ENCODE measurements at places on chromosomes 1 and 21. TPM values are rescaled to one million over a fixed set of nuclear protein-coding genes. Genes with fewer than 3 reads are reported as not detected.

DNA sequence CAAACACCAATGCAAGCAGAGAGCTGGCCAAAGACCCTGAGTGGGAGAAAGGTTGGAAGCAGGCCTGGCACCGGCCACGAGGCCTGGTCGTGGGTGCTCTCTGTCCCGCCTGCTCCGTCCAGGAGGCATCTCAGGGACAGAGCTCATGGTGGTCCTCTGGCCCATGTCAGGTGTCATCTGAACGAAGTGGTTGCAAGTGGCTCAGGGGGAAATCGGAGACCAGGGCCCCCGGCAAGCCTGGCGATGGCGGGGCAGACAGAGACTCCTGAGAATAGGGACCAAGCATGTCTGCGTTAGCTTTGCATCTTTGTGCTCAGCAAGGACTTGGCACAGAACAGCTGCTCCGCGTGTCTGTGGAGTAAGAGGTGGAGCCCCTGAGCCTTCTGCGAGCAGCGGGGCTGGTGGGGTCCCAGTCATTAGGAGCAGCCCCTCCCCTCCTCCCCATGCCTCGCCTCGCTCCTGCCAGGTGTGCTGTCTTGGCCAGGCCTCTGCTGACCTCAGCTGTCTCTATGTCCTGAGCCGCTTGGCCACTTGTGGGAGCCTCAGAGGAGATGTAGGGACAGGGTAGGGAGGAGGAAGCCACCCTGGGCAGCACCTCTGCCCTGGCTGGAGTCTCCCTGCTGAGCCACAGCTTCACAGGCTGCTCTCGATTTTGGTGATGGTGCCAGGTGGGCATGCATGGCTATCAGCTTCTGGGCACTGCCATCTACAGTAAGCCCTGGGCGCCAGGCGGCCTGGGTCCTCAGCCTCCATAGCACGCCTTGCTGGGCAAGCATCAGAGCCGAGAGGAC, 362.9 kb upstream of the VAMP3 start:
- no peaks in the 10 kb centered on the region for H3K27me3 ChIP-seq
- H3K36me3 ChIP-seq: no peaks in the 10 kb centered on the region
- no peak overlapping the region for H3K4me3 ChIP-seq

DNA sequence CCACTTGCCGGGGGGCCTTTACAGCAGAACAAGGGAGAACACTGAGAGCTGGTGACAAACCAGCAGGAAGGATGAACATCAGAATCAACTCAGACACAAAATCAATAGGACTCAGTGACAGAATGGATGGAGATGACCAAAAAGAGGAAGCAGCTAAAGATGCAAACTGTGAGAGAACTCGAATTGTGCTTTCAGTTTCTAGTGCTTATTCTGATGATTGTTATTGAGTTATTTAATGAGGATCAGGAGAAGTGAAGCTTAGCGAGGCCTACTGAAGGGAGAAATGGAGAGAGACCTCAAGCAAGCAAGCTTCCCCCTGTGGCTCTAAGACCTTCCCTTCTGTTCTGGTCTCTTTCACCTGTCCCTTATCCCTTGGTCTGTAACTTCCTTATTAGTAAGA, 30.3 kb upstream of the TMEM125 start:
- DNase-seq: no peak
- no peaks in the 10 kb centered on the region for H3K4me1 ChIP-seq
- no peaks in the 10 kb centered on the region for H3K36me3 ChIP-seq
- H3K4me3 ChIP-seq: no peak overlapping the region
- no peak overlapping the region for H3K27ac ChIP-seq

DNA sequence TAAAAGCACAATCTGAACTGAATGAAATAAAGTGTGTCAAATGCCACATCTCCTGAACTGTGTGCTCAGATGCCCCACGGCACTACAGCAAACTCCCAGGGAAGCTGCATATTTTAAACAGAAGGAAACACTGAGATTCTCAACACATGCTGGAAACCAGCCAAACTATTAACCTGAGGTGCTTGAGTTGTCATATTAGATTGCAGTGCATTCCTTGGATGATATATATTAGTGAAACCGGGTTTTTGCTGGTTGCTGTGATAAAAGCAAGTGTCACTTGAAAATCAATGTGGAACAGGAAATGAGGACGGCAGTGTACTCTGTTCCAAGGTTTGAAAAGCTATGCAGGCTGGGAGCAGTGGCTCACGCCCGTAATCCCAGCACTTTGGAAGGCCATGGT, 8.7 kb downstream of the SYNJ1 start:
- peaks cover 5% of the 10 kb centered on the region for H3K36me3 ChIP-seq
- H3K4me3 ChIP-seq: no peak overlapping the region
- no peak for DNase-seq
- peaks cover 4% of the 10 kb centered on the region for H3K4me1 ChIP-seq
- H3K27me3 ChIP-seq: no peaks in the 10 kb centered on the region
- H3K27ac ChIP-seq: no peak overlapping the region

DNA sequence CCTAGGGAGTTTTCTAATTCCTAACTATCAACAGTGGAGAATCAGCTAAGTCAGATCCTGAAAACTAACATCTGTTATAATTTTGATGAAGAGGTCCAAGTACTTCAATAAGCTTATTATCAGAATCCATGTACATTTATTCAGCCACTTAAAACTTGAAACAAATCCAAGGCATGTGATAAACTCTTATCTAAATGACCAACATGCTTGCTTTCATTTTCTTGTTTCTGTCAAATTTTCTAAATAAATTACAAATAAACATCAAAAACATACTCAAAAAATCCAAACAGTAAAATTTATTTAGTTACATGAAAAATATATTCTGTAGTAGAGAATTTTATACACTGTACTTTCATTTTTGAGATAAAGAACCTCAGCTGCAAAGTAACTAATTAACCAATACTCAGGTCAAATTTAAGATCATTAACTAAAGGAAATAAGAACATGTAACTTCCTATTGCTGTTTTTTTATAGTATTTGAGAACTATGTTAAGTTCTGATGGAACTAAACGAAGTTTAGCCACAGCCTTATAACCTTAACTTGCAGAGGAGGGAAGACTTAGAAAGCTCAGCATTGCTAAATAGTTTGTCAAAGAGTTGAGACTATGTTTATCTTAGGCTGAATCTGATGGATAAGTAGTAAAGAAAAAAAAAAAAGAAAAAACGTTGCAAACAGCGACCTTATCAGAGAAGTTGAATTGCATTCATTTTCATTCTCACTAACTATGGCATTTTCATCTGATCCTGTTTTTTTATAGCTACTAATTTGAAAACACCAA, 44.9 kb downstream of the SYNJ1 start:
- H3K36me3 ChIP-seq: peaks cover 10% of the 10 kb centered on the region
- no peak overlapping the region for H3K27ac ChIP-seq
- no peaks in the 10 kb centered on the region for H3K27me3 ChIP-seq
- H3K4me1 ChIP-seq: no peaks in the 10 kb centered on the region
- H3K4me3 ChIP-seq: no peak overlapping the region
- DNase-seq: no peak

DNA sequence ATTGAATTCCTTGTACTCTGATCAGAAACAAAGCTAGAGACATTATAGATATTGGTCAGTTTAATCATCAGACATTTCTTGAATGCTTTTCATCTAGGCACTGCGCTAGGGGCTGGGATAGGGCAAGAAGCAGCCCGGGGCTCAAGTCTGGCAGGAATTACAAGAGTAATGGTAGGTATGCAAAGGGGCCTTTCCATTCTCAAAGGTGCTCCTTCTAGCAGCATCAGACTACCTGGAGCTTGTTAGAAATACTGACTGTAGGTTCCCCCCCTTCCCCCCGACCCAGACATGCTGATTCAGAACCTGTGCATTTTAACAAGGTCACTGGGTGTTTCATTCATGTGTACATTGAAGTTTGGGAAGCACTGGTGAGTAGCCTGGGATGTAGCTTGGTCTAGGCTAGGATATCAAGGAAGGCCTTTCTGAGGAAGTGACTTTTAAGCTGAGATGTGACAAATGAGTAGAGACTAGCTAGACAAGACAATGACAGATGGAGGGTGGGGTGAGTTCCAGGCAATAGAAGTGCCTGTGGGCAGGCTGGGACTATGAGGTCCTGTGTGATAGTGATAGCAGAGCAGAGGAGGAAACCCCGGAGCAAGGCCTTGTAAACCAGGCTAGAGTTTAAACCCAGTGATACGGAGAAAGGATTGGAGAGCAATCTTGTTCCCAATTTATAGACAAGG, 26.3 kb downstream of the NFASC start:
- H3K4me1 ChIP-seq: no peaks in the 10 kb centered on the region
- H3K36me3 ChIP-seq: no peaks in the 10 kb centered on the region
- no peak overlapping the region for H3K4me3 ChIP-seq
- no peak for DNase-seq
- no peak overlapping the region for H3K27ac ChIP-seq

DNA sequence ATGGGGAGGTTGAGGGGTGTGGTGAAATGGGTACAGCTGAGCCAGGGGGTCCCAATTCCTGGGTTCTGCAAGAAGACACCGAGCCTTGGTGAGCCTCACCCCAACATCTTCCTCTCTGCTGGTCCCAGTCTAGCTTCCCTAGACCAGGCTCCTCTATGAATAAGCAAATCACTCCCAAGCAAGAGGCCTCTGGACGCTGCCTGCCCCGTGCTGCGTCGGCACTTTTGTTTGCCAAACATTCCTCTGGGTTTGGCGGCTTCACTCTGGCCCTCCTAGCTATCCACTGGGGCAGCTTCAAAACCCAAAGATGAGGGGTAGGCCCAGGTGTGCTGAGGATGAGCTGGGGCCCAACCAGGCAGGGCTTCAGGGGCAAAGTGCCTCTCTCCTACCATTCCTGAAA, 137.1 kb upstream of the CD34 start:
- no peaks in the 10 kb centered on the region for H3K36me3 ChIP-seq
- no peaks in the 10 kb centered on the region for H3K4me1 ChIP-seq
- DNase-seq: no peak

- no peaks in the 10 kb centered on the region for H3K36me3 ChIP-seq
- no peaks in the 10 kb centered on the region for H3K4me1 ChIP-seq
- H3K4me3 ChIP-seq: no peak overlapping the region
- DNase-seq: no peak
Measured at GRCh38 chr1:79711001-79711431, 704.5 kb upstream of the ADGRL4 start.

GRCh38 chr1:197170538-197170937, 24.1 kb upstream of the ASPM start:
- no peak overlapping the region for H3K27ac ChIP-seq
- no peaks in the 10 kb centered on the region for H3K4me1 ChIP-seq
- peaks cover 16% of the 10 kb centered on the region for H3K36me3 ChIP-seq
- H3K27me3 ChIP-seq: no peaks in the 10 kb centered on the region

DNA sequence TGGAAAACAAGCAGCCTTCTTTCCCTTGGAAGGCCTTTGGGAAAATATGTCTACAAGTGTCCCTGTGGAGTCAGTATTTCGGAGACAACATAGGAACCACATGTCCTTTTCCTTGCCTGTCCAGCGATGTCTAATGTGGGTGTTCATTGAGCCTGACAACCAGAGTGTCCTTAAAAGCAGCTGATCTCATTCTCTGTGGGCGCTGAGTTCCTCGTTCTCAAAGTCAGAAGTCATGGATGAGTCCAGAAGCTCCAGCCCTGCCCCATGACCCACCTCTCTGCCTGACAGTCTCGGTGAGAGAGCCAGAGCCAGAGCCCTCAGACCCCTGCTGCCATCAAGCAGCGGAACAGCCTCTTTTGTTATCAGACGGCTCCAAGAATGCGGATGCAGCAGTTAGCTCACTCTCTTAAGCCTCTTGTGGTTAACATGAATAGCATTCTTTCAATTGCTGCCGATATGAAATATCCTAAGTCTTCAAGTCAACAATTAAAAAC, 329.2 kb downstream of the TGFB2 start:
- H3K27ac ChIP-seq: no peak overlapping the region
- H3K4me1 ChIP-seq: no peaks in the 10 kb centered on the region
- no peak overlapping the region for H3K4me3 ChIP-seq
- no peaks in the 10 kb centered on the region for H3K27me3 ChIP-seq
- no peaks in the 10 kb centered on the region for H3K36me3 ChIP-seq

DNA sequence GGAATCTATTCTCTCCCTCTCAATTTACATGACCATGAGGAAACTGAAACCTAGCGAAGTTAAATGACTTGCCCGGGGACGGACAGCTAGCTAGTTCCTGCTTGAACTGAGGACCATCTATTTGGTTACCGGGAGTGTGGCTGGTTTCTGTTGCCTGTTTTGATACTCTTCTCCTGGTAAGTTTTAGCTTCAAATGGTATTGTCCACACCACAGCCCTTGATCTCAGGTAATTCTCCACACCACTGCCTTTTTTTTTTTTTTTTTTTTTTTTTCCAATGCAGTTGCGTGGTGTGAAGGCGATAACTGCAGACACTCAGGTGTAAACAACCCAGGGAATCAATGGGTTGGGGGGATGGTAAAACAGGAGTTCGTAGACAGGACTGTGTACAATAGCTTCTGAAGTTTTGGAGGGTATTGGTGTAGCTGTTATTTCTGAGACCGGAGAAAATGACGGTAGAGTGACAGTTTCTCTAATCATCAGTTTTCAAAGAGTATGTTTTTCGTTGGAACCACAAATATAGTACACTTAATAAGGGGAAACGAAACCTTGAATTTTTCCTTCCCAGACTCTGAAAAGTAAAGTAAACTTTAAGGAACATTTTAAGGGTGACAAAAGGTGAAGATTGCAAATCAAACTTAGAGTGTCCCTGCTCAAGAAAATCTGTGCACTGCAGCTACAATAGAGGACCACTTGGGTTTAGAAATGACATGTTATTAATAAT, 125.3 kb upstream of the CACYBP start:
- no peak overlapping the region for H3K27ac ChIP-seq
- H3K4me1 ChIP-seq: peaks cover 19% of the 10 kb centered on the region
- no peaks in the 10 kb centered on the region for H3K27me3 ChIP-seq
- no peak overlapping the region for H3K4me3 ChIP-seq

GRCh38 chr21:45152265-45152746, 77.9 kb downstream of the ADARB1 start:
- H3K36me3 ChIP-seq: no peaks in the 10 kb centered on the region
- peak; percentile 69 for DNase-seq

GRCh38 chr1:108046026-108046425, 81.0 kb upstream of the VAV3 start:
- no peak overlapping the region for H3K4me3 ChIP-seq
- no peak overlapping the region for H3K27ac ChIP-seq
- no peaks in the 10 kb centered on the region for H3K27me3 ChIP-seq
- H3K36me3 ChIP-seq: no peaks in the 10 kb centered on the region
- DNase-seq: no peak
- H3K4me1 ChIP-seq: peaks cover 24% of the 10 kb centered on the region

DNA sequence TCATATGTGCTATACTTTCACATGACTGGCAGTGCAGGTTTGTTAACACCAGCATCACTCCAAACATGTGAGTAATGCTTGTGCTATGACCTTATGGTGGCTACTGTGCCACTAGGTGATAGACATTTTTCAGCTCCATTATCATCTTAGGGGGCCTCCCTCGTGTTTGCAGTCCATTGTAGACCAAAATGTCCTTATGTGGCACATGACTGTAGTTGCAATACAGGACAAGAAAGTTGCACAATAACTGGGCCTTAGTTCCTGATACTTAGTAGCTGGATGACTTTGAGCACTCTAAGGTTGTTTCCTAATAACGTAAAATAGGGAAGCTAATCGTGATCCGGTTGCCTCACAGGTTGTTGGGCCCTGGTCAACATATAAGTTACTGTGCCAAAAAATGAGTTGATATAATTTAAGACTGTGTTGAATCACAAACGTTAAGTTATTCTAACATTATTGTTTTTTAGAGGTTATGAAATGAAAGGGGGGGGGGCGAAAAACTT, 511 bp upstream of the SNX27 start:
- H3K36me3 ChIP-seq: peaks cover 6% of the 10 kb centered on the region
- H3K27me3 ChIP-seq: no peaks in the 10 kb centered on the region
- H3K4me1 ChIP-seq: peaks cover 32% of the 10 kb centered on the region
- no peak for DNase-seq

The RHD gene
- total RNA-seq: not detected

The NCF2 gene
- total RNA-seq: 5.2 TPM

The TDRD5 gene
- total RNA-seq: not detected

The LDLRAD1 gene
- total RNA-seq: not detected

The CCDC17 gene
- 7.6 TPM for total RNA-seq

The MTARC1 gene
- not detected for total RNA-seq

The RORC gene
- 10.0 TPM for total RNA-seq

The RAB3B gene
- 0.06 TPM for total RNA-seq

The TTC24 gene
- 0.91 TPM for total RNA-seq

The HES2 gene
- not detected for total RNA-seq

The CTSS gene
- 119 TPM for total RNA-seq

The STUM gene
- not detected for total RNA-seq

Data from CD4-positive, alpha-beta memory T cell (primary cell).